ENCODE measurements at places on chromosomes 16 and 17.

GRCh38 chr16:58009856-58010416 lies 8.7 kb downstream of the USB1 start:
- DNase-seq, result no peak

DNA sequence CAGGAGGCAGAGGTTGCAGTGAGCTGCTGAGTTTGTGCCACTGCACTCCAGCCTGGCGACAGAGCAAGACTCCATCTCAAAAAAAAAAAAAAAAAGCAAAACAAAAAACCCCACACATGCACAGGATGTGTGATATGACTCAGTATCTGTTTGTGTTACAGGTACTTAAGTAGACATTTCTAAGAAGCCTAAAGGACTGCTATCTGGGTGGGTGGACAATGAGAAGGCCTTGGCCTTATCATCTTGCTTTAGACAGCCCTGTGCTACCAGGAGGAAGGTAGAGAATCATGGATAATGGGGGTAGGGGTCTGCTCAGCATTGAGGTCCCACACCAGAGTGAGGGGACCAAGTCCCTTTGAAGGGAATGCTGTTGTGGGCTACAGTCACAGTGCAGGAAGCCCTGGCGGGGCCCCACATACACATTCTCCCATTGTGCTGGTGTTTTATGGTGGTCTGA lies 26.7 kb downstream of the PLD6 start:
- no peak for DNase-seq

DNA sequence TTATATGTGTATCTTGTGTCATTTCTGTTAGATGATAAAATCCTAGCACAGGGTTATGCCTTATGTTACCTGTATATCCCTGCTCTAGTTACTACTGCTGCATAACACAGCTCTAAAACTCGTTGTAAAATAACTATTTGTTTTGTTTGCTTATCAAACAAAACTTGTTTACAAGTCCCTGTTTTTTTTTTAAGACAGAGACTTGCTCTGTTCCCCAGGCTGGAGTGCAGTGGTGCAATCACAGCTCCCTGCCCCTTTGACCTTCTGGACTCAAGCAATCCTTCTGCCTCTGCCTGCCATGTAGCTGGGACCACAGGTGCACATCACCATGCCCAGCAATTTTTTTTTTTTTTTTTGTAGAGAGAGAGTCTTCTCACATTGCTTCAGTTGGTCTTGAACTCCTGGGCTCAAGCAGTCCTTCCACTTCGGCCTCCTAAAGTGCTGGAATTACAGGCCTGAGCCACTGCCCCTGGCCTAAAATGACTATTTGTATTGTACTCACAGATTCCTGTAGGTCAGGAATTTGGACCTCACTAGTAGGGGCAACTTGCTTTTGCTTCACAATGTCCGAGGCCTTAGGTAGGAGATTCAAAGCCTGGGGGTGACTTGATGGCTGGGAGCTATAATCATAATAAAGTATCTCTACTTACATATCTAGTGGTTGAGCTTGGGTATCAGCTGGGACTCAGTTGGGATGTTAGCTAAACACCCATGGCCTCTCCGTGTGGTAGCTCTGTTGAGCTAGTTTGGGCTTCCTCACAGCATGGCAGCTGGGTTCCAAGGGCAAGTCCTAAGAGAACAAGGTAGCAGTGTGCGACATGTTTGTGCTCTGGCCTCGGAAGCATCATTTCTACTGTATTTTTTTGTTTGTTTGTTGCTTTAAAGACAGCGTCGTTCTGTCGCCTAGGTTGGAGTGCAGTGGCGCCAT lies 12.6 kb downstream of the DUSP14 start:
- DNase-seq, result no peak

DNA sequence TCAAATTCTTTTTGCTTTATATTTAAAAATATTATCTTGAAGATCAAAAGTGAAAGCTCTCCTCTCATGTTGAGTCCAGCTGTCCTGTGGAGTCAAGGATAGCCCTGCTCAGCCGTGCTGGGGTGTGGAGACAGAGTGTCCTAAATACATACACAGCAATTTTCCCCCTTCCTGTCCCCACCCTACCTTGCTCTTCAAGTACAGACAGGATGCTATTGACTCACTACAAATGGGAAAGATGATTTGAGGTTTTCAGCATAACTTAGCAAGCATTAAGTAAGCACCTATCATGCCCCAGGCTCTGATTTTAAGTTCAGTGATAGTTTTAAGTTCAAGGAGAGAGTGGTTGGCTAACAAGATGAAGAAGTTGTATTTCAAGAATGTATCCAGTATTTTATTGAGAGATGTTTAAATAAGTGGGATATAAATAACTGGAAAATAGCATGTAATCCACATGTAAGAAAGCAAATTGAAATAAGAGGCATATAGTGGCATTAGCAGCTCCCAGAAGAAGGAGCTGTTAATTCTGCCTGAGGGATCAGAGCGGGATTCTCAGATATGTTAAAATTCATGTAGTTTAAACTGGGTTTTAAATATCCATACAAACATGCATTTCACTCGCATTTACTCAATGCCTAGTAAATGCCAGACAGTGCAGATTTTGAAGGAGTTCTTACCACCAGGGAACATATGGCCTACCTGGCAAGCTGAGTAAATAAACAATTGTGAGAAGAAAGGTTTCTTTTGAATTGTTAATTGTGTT lies 183.5 kb upstream of the ANKFN1 start:
- no peak for DNase-seq

GRCh38 chr16:87854053-87854906 lies 15.0 kb downstream of the SLC7A5 start:
- DNase-seq, result no peak

GRCh38 chr16:71273384-71273783 lies 15.8 kb downstream of the CMTR2 start:
- DNase-seq, result no peak

DNA sequence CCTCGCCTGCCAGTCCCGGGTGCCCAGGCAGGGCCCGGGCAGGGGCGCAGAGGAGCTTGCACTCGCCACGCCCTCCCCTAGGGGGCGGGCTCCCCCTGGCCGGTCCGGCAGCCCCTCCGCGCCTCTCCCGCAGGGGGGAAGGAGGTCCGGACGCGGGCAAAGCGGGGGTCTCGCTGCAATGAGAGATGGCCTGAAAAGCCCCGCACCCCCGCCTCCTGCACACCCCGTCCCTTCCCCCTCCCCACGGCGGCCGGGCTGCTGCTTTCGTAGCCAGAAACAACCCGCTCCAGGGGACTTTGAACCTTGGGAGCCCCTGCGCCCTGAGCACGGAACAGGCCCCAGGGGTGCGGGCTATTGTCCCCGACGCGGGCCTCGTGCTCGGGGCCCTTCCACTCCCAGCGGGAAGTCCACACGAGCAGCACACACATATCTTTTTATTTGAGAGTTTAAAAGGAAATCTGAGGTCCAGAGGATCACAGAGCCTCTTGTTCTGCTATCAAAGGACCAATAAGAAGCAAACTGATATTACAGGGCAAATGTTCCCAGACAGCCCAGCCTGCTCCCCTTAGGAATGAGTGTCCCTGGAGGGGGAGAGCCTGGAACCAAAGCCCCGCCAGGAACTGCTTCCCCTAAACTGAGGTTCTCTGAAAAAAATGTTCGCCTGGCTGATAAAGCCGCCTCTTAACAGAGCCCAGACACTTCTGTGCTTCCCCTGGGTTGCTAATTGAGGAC lies 5.8 kb upstream of the CBX4 start:
- peak; percentile 22 for DNase-seq

DNA sequence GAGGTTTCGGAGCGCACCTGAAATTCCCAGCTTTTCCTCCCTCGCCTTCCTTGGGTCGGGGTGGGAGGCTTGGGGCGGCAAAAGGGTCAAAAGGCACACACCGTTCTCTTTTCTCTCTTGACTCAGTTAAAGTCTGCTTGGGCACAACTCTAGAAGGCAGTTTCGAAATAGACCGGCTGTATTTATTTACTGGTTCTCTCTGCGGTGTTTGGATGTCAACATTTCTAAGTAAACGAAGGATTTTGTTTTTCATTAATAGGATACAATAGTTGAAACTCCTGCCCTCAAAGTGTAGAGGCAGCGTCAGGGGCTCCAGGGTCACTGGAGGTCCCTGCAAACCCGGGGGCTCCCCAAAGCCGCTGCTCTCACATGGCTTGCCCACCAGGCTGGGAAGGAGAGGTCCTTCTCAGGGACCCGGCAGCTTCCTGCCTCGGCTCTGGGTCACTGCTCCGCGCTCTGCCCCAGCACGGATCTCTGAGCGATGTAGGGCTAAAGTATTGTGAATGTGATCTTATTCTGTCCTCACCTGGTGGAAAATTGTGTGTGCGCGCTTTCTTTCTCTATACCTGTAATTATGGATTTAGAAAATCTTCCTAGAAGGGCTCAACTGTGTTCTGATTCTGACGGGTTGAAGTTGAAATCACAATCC lies 952 bp downstream of the BMERB1 start:
- no peak for DNase-seq

DNA sequence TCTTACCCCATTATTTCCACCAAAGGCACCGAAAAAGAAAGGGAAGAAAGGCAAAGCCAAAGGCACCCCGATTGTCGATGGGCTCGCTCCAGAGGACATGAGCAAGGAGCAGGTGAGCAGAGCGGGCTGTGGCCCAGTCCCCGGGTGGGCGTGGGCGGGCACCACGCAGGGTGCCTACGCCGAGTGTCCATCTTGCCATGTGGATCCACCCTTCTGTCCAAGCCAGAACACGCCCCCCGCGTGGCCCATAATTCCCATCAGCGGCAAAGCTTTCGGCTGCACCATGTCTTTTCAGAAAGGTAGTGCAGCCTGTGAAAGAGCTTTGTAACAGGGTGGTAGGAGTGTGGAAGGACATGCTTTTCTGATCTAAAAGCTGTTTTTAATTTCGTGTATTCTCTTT lies 8.4 kb upstream of the DBNDD1 start:
- DNase-seq, result no peak

DNA sequence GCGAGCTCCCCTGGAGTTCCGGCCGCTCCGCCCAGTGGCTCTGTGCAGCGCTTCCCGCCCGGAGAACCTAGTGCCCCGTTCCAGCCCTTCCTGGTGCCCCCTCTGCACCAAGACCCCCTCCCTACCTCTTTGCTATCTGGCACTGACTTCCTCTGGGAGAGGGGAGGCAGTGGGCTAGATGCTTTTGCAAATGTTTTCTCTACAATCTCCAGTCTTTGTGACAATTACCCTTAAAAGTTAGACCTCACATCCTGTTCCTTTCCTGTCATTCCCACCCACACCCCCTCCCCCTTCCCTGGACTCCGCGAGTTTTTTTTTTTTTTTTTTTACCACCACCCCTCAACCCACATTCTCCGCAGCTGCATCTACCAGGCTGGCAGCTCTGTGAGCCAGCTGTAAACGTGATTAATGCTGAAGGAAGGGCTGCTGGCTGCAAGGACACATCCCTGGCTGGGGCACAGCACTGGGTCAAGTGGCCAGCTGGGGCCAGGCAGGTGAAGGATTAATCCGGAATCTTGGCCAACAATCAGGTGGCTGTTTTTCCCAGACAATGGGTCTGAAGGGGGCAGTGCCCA lies 101.5 kb downstream of the MGAT5B start:
- DNase-seq, result no peak

Measured in fibroblast of the aortic adventitia (primary cell).